NCI-H1105 (cell line): ENCODE measurements at places on chromosomes 5 and 9.

GRCh38 chr5:54713923-54714581, 196.5 kb downstream of the SNX18 start:
- no peak for DNase-seq

GRCh38 chr5:181138258-181138657, 7.3 kb upstream of the OR2V1 start:
- no peak for DNase-seq

- no peak for DNase-seq
Observed at GRCh38 chr5:135221696-135222095, 177.3 kb downstream of the MACROH2A1 start.

DNA sequence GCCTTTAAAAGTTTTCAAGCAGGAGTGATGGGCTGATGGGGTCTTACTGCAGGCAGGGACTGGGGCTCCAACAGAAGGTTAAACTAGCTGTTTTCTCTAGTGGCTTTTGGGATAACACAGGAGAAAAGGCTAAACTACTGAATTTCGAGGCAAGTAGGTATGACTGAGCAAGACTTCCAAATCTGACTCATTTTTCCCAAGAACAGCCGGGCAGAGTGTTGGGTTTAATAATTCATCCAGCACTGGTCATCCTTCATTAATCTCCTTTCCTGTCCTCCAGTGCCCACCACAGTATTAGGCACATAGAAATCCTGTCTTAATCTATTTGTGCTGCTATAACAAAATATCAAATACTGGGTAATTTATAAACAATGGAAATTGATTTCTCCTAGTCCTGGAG, 20.5 kb downstream of the MSX2 start:
- DNase-seq = no peak
